Stimulated activated CD8-positive, alpha-beta memory T cell treated with anti-CD3 and anti-CD28 coated beads, Interleukin-4, amount 100 ng/mL, for 1 hour (primary cell): ENCODE measurements at places on chromosomes 5 and 9.

DNA sequence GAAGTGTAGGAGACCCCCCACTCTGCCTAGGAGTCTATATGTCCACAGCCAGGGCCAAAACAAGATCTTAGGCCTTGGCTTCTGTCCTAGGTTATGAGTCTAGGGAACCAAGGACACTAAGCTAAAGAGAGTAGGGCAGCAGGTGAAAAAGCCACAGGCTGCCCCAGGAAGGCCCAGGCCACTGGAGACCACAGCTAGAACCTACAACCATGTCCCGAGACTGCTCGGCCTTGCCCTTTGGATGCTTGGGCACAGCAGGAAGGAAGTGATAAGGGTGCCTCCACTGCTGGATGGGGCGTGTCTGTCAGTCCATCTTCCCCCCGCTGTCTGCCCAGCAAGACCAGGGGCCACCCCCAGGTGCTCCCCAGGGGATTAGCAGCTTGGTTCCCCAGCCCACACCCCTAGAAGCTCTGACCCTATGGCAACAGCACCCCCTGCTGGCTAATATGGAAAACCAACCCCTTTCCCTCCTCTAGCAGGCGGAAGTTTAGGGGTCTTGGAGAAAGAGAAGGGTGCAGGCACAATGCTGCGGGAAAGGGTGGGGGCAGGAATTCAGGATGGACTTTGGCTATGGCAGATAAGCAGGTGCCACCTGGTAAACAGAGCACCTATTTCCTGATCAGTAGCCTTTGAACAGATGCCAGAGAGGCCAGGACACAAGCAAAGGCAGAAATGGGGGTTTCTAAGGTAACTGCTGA, 10.5 kb upstream of the IRF1 start:
- DNase-seq = peak; percentile 59

DNA sequence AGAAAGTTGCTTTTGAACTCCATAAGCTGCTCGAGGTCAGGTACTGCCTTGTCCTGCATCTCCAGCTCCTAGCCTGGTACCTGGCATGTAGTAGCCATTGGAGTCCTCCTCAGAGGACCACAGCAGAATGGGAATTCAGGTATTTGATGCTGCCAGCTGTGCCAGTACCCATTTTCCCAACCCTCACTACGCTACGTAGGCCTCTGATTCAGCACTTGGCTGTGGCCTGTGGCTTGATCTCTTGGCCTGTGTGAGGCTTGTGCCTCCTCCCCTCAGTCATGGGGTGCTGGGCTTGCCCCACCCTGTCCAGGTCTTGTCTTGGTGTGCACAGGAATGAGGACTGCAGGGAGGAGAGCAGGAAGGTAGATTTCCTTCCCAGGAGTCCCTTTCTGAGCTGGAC, 11.8 kb downstream of the OTULIN start:
- no peak for DNase-seq

GRCh38 chr5:151864061-151864748, 60.4 kb downstream of the GLRA1 start:
- DNase-seq = no peak

DNA sequence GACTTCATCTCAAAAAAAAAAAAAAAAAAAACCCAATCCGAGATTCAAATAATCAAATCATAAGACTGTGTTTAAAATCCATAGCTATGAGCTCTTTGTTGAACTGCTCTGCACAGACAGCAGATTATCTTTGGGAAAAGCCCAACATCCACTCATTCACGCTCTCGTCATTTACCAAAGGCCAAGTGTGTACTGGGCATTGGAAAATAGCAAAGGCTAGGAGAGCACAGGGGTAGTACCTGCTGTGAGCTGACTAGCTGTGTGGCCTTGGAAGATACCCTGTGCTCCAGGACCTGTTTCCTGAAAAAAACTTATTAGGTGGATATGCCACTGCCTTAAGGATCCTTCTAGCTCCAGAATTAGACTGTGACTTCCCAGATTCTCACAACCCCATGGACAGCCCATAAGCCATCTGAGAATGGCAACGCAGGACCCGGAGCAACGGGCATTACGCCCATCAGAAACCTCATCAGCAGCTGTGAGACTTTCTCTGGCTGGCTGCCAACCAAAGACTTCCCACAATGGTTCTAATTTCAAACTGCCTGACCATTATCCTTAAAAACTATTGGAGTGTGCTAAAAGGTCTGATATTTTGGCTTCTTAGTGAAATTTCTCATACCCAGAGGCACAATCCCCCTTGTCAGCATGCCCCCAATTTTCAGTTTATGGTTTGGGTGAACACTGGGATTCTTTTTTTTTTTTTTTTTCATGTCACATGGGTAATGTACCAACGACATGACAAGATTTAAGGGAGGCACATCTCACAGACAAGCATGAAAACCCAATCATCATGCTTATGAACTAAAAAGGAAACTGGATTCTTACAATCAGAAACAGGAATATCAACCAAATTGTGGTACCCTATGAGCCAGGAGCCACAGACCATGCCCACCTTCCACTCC, 16.8 kb downstream of the SERINC5 start:
- no peak for DNase-seq
